Activated naive CD4-positive, alpha-beta T cell (primary cell): ENCODE measurements at places on chromosomes 2 and 18.

GRCh38 chr2:50452056-50452455 lies 579.9 kb downstream of the NRXN1 start:
- no peak for DNase-seq

DNA sequence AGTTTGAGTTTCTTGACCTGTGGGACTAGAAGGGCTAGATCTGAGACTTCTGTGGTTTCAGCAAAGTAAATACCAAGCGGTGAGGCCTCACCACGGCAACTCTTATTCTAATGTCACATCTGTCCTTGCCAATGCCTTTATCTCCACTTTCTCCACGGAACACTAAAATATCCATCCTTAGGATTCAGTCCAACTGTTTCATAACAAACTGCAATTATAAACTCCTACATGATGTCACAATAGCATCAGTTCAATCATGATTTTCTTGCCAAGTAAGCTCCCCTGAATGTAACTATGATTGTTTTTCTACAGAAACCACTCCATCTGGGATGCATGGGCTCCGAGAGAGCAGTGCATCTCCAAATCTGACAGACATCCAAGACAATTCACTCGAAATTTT lies 79.6 kb downstream of the LRATD1 start:
- no peak for DNase-seq

GRCh38 chr2:215652388-215652787 lies 216.5 kb upstream of the FN1 start:
- no peak for DNase-seq

GRCh38 chr2:223297788-223298187 lies 245.8 kb downstream of the KCNE4 start:
- no peak for DNase-seq

- no peak for DNase-seq
Measured at GRCh38 chr2:11788461-11789124, 42.2 kb downstream of the LPIN1 start.

GRCh38 chr2:120735746-120736170 lies at the start of gene GLI2:
Gene GLI2, plus strand, starts transcription at chr2:120735868. Its CDS starts 61,453 bp downstream, at chr2:120797321.
- no peak for DNase-seq

GRCh38 chr2:135202751-135203150 lies 150.7 kb downstream of the RAB3GAP1 start:
- DNase-seq: no peak

- DNase-seq: no peak
Measured at GRCh38 chr2:229486673-229487072, 215.6 kb upstream of the PID1 start.

DNA sequence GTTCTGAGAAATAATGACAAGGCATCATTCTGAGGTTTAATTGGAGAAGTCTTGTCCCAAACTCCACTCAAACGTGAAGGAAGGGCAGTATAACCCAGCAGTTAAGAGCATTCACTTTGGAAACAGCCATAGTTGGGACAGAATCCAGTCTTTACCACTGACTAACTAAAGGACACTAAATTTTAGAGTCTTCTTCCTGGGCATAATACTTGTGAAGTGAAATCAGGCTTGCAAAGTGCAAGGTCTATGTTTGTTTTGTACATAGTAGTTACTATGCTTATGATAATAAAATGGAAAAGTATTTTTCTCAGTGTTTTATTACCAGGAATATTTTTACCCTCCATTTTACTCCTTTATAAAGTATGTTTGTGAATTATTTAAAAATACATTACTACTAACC lies 748.2 kb upstream of the ID2 start:
- no peak for DNase-seq

DNA sequence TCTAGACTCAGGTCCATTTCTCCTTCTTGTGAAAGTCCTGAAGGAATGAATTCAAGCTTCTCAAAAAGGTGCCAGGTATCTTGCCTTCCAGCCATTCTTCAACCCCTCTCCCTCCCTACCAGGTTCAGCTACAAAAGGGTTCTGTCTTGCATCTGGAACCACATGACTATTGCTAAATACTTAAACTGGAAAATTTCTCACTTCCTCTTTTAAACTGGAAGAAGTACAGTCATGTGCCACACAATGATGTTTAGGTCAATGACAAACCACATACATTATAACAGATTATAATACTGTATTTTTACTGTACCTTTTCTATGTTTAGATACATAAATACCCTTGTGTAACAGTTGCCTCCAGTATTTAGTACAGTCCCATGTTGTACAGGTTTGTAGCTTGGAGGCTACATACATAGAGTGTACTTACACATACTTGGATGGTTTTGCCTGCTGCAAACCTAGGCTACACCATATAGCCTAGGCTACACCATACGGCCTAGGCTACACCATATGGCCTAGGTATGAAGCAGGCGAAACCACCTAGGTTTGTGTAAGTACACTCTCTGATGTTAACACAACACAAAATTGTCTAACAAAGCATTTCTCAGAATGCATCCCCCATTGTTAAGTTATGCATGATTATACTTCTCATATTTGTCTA lies 142.0 kb upstream of the DNMT3A start:
- no peak for DNase-seq

DNA sequence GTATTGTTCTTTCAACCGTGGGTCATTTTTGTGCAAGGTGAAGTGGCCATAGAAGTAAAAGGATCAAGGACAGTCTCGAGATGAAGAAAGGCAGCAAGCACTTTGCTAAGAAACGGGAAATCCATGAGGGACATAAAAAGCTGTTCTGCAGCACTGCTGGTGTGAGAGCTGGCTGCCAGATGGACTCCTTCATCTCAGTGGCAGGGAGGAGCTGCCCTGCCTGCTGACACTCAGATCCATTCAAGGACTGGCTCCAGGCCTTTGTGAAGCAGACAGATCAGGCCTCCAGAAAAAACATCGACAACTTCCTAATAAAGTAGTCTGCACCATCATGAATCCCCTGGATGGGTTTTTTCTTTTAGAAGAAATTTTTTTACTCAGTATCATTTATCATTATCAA lies 29.5 kb downstream of the RMC1 start:
- DNase-seq: no peak

DNA sequence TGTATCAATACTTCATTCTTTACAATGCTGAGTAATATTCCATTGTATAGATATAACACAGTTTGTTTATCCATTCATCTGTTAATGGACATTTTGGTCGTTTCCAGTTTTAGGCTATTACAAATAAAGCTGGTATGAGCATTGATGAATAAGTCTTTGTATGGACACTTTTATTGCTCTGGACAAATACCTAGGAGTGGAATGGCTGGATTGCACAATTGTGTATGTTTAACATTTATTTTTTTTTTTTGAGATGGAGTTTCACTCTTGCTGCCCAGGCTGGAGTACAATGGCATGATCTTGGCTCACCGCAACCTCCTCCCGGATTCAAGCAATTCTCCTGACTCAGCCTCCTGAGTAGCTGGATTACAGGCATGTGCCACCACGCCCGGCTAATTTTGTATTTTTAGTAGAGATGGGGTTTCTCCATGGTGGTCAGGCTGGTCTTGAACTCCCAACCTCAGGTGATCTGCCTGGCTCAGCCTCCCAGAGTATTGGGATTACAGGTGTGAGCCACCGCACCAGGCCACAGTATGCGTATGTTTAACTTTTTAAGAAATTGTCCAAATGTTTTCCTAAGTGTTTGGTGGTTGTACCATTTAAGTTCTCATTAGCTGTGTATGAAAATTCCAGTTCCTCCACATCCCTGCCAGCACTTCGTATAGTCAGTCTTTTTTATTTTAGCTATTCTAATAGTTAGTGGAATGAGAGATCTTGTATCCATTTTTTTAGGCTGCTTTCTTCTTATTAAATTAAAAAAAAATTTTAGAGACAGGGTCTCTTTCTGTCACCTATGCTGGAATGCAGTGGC lies 194.9 kb upstream of the HAAO start:
- no peak for DNase-seq

DNA sequence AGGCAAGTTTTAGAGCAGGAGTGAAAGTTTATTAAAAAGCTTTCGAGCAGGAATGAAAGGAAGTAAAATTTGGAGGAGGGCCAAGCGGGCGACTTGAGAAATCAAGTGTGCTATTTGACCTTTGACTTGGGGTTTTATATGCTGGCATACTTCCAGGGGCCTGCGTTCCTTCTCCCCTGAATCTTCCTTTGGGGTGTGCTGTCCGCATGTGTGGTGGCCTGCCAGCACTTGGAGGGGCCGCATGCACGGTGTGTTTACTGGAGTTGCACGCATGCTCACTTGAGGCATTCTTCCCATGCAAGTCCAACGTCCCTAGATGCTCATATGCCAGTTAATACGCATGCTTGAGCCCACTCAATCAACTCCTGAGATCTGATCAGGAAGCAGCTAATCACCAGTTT lies 78.3 kb upstream of the MAP4K4 start:
- DNase-seq: no peak

GRCh38 chr18:46167971-46168370 lies 63.8 kb downstream of the HAUS1 start:
- no peak for DNase-seq

DNA sequence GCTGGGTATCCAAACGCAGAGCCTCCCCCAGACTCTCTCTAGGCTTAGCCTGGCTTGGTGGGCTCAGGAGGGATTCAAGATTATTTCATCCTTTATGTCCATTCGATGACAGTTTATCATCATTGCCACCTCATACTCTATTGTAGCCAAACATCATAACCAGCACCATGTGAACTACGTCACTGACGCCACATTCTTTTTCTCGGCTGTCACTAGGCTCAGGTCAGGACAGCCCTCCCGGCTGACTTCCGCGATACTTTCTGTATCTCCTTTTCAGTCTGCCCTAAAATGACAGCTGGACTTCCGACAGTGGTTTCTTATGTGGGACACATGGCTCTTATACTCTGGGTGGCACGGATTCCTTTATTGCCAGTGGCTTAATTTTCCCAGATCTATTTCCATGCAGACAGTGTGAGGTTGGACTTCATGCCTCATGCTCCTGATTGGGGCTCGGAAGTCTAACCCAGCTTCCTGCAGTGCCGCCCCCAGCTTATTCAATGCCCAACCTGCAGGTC lies 39.8 kb upstream of the SMIM21 start:
- DNase-seq: no peak

DNA sequence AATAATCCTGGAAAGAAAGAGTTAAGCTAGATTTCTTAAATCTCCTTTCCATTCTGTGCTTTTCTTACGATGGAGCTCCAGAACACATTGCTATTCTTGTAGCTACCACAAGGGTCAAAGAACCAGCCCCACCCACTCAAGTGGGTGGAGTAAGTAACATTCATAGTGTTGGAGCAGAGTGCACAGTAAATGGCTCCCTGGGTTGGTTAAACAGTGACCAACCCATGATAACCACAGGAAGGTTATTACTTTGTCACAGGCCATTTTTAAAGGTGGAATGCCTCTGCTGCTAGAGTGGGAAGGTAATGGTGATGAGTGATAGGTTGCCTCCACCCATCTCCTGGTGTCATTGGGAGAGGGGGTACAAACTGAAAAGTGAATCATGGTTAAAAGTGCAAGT lies 13.9 kb downstream of the ARPC2 start:
- no peak for DNase-seq

GRCh38 chr2:237515621-237516275 lies 28.7 kb downstream of the MLPH start:
- no peak for DNase-seq

DNA sequence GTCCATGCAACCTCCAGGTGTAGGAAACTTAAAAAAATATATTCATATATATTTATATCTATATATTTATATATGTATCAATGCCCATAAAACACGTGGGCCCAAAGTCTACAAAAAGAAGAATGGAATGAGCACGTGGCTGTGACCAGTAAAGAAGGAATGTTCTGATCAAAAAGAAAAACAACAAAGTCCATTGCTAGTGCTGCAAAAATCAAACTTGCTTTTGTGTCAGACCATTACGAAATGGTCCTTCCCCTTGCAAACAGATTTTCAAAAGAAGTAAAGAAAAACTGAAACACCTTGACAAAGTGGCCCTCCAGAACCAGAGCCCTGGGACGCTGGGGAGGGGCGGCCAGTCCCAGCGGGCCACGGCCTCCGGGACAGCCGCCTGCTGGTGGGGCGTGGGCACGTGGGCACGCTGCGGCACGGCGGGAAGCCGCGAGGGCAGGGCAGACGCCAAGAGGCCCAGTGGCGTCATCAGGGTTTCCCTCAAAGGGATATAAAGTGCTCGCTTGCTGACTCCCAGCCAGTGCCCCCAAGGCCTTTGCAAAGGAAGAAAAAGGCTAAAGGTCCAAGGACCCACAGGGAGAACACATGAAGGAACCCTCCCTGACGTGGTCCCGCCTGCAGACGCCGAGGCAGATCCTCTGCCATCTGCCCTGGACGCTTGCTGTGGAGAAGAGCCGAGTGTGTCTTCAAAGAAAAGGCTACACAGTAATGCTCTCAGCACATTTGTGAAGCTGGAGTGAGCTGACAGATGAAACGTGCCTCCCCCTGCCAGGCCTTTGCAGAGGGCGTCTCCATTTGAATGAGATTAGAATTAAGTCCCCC lies 201.8 kb downstream of the TWIST2 start:
- DNase-seq: no peak

- DNase-seq: no peak
Measured at GRCh38 chr2:7972670-7973069, 709.2 kb upstream of the ID2 start.

- DNase-seq: no peak
Measured at GRCh38 chr2:226728996-226729395, 70.6 kb downstream of the IRS1 start.

- no peak for DNase-seq
Measured at GRCh38 chr2:15804691-15805090, 135.7 kb upstream of the MYCN start.

DNA sequence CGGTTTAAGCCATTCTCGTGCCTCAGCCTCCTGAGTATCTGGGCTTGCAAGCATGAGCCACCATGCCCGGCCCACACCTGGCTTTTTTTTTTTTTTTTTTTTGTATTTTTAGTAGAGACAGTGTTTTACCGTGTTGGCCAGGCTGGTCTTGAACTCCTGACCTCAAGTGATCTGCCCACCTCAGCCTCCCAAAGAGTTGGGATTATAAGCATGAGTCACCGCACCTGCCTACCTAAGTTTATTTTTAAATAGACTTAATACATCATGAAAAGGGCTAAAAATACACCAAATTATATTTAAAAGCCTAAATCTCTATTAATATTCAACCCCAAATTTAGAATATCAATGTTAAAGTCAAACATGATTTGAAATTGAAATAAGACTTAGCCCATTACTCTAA lies 250.8 kb upstream of the MC4R start:
- no peak for DNase-seq

GRCh38 chr2:142330458-142330857 lies 199.6 kb upstream of the LRP1B start:
- no peak for DNase-seq

DNA sequence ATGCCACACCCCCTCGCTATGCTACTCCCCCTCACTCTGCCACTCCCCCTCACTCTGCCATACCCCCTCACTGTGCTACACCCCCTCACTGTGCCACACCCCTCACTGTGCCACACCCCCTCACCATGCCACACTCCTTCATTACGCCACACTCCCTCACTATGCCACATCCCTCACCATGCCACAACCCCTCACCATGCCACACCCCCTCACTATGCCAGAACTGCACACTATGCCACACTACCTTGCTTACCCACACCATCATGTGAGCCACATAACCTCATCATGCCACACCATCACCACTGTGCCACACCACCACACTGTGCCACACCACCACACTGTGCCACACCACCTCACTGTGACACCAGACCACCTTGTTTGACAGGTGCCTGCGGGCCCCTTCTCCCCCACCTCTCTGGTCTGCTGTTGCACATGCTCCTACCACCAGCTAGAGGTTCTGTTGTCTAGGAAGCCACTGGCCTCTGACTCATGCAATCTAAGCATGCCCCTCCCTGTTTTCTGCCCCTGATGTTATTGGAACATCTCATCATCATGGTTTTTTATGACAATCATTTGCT lies 22.0 kb downstream of the MARCHF4 start:
- DNase-seq: no peak

- DNase-seq: no peak
Measured at GRCh38 chr2:137420744-137421143, 543.5 kb upstream of the HNMT start.

GRCh38 chr18:27778925-27779324 lies 398.0 kb downstream of the CDH2 start:
- no peak for DNase-seq
